Stimulated activated CD4-positive, alpha-beta T cell treated with anti-CD3 and anti-CD28 coated beads, Interleukin-1b, Interleukin-23, amount 100 ng/mL, for 1 hour (primary cell): ENCODE measurements at places on chromosomes 12 and 14.

DNA sequence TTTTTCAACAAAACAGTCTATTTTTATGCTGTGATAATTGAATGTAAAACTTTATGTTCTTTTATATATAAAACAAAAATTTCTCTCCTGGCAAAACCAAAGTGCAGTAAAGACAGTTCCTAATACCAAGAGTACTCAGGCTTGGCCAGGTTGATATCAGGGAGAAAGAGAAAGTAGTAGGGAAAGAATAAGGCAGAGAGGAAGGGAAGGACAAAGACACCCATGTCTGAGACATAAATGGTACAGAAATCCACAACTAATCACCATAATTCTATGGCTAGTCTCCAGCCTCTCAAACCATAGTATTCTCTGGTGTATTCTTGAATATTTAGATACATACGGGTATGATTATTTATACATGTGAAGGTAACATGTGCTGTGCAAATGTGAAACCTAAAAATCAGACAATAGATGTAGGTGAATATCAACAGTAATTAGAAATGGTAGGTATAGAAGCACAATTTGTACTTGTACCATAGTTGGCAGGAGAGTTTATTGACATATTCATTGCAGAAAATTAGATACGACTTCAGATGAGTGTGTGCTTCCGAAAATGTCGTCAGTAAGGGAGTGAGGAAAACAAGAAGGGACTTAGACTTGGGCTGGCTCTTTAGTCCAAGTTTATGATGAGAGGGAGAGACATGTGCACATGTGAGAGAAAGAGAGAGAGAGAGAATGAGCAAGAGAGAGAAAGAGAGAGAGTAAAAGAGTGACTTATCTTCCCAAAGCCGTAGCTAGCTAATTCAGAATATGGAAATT, 230.8 kb upstream of the NPAS3 start:
- DNase-seq, result no peak

DNA sequence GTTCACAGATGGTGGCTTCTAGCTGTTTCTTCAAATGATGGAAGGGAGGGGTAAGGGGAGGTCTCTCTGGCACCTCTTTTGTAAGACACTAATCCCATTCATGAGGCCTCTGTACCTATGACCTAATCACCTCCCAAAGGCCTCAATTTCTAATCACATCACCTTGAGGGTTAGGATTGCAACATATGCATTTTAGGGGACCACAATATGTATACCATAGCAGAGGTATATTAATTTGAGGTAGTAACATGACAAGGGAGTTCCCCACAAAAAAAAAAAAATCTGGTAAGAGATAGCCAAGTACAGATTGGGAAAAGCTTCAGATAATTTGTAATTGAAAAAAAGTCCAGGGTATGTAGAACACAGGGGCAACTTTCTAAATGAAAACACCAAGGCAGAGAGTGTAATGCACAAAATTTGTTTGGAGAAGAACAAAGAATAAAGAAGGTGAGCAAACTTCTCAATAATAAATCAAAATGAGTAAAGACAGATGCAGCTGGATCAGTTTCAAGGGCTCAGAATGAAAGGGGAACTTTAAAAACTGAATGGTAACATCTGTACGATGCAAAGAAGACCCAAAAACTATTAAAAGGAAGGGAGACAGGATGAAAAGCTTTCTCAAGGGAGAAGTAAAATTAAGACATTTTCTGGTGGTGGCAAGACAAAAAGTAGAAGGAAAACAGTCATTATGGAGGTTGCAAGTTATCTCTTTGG, 125.5 kb upstream of the DCN start:
- no peak for DNase-seq

GRCh38 chr14:105465209-105466031, 9.2 kb upstream of the CRIP2 start:
- no peak for DNase-seq

- no peak for DNase-seq
Measured at GRCh38 chr14:55904086-55904485, 214.1 kb upstream of the PELI2 start.

GRCh38 chr12:77630344-77630743, 200.3 kb upstream of the NAV3 start:
- no peak for DNase-seq

GRCh38 chr12:22700106-22700505, 75.1 kb downstream of the ETNK1 start:
- DNase-seq, result no peak

- DNase-seq, result no peak
Measured at GRCh38 chr12:98149691-98150210, 365.6 kb upstream of the TMPO start.

GRCh38 chr12:509500-509899, 49.8 kb downstream of the B4GALNT3 start:
- no peak for DNase-seq

- DNase-seq, result no peak
Measured at GRCh38 chr12:46187023-46187422, 81.8 kb downstream of the SLC38A1 start.

- DNase-seq, result no peak
Measured at GRCh38 chr14:63565448-63565847, 22.3 kb upstream of the PPP2R5E start.

DNA sequence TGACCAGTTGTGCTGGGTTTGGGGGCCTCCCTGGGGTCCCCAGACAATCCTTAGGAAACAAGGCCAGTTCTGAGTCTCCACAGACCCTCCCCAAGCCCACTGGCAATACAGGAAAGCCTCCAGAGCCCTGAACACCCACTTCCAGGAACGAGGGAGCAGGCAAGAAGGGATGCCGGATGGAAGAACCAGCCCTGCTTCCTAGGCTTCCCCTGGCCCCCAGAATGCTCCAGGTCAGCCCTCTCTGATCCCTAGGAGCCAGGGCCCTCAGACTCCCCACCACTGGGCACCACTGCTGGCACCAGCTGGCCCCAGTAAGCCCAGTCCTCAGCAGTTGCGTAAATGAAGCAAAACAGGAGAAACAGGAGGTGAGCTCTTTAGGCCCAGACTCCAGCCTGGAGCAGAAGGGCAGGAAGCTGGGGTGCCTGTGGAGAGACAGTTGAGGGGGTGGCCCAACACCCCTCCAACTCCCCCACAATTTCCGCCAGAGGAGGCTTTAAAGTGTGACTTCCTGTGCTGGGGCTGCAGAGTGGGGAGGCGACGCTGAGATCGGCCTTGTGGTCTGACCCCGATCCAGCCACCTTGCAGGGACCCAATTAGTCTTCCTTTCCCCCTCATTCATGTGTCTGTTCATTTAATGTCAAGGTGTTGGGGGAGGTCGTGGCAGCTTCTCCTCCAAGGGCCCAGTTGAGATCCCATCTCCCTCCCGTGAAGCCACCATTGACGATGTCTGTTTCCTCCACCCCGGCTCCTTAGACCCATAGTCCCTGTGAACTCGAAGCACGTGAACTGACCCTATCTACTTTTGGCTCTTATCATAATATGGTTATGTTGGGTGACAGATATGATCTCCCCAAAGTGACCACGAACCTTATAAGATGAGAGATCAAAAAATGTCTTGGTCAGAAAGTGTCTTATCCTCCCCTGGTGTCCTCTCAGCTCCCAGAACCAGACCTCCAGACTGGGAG, 4.7 kb downstream of the TNFRSF1A start:
- DNase-seq, result no peak

DNA sequence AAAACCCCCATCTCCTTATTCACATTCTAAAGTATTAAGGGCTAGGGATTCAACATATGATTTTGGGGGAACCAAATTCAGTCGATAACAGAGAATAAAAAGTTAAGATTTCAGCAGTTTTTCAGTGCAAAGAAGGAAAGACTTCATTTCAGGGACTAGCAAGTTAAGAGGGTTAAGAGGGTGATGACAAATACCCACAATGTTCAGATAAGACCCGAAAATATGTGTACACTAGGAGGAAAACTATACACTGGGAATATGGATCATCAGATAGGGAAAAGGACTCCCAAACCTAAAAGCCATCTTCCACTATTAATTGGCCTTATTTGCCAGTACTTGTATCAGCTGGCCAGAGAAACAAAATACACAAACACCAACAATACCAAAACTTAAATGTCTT, 824.2 kb downstream of the SLC16A7 start:
- DNase-seq, result no peak

GRCh38 chr12:4164559-4165558, 108.7 kb upstream of the CCND2 start:
- no peak for DNase-seq

DNA sequence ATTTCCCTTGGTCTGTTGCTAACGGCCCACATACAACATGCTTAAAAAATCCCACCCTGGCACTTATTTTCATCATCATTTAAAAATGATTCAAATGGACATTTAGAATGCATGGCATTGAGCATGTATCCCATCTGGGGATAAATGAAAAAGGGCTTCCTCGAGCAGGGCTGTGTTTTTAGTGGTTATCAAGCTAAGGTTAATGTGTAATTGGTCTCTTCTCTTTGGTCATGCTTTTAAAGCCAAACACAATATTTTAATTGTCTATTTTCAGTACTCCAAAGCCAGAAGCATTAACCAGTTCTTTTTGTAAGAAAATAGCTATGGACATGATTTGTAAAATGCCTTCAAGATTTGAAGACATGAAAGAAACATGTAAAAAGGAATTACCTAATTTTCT, 1.9 kb upstream of the TRHDE start:
- DNase-seq, result no peak

- DNase-seq, result no peak
Measured at GRCh38 chr12:30905463-30906009, 21.0 kb upstream of the TSPAN11 start.

GRCh38 chr14:94702629-94703028, 67.3 kb downstream of the GSC start:
- DNase-seq, result no peak

DNA sequence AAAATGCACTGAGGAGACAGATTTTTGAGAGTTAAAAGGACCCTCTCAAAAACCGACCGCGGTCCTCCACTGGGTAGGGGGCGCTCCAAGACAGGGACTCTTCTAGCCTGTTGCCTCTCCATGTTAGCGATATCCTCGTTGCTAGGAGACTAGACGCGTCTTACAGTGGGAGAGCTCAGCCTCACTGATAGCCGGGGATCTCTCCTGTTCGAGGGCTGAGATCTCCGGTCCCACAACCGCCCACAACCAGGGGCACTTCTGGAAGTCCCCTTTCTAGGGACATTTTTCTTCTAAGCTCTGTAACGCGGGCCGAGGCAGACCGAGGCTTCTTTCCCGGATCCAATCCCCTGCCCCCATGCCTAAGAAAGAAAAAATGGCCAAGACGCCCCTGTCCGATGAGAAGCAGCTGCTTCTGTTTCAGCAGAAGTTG, 21.3 kb downstream of the FKBP11 start:
- DNase-seq, result peak; percentile 73

- DNase-seq, result no peak
Measured at GRCh38 chr12:23055004-23055403, 430.0 kb downstream of the ETNK1 start.

DNA sequence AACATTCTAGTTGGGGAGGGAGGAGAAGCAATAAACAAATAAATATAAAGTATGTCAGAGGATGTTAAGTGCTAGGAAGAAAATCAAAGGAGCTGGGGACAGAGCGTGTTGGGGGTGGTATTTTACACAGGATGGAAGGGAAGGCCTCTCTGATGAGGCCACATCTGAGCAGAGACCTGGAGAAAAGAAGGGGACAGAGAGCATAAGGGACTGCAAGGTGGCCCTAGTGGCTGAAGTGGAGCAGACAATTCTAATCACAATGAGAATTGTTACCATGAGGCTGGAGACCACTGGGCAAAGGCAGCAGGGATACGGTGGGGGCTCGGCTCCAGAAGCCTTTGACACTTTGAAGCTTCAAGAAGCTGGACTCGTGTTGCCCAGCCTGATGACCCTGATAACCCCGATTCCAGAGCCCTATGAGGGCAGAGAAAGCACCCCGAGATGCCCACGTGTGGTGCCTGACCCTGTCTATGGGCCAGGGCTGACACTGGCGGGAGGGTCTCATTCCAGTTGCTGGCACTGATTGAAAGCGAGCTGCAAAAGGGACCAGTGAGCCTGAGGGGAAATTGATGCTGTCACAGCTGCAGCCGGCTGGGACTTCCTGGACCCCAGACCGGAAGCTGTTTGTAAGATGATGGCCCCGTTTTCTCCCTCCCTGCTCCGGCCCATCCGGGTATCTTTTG, 169.1 kb downstream of the RBM19 start:
- DNase-seq, result no peak

DNA sequence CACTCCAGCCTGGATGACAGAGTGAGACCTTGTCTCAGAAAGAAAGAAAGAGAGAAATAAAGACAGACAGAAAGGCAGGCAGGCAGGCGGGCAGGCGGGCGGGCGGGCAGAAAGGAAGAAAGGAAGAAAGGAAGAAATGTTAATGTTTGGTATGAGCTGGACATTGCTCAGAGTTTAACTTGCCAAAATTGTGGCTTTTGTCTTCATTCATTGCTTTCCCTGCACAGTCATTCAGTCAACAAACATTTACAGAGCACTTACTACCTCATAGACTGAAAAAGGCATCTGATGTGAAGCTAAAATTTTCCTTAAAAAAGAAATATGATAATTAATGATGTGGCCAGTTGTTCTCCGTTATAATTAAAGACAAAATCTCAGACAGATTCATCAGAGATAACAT, 247.1 kb downstream of the SPTSSA start:
- no peak for DNase-seq

GRCh38 chr14:49677643-49678042, 10.4 kb downstream of the POLE2 start:
- no peak for DNase-seq

GRCh38 chr12:5293773-5294172, 138.1 kb upstream of the NTF3 start:
- no peak for DNase-seq

GRCh38 chr14:101834800-101835547, 73.5 kb downstream of the PPP2R5C start:
- DNase-seq, result no peak
